ENCODE measurements at places on chromosomes 6 and 20.

- DNase-seq: no peak
Observed at GRCh38 chr20:10541668-10542411, 106.7 kb downstream of the SLX4IP start.

- peak; percentile 17 for DNase-seq
Observed at GRCh38 chr6:20877008-20877937, 343.0 kb downstream of the CDKAL1 start.

- no peak for DNase-seq
Observed at GRCh38 chr6:76707630-76708029, 635.2 kb upstream of the IMPG1 start.

DNA sequence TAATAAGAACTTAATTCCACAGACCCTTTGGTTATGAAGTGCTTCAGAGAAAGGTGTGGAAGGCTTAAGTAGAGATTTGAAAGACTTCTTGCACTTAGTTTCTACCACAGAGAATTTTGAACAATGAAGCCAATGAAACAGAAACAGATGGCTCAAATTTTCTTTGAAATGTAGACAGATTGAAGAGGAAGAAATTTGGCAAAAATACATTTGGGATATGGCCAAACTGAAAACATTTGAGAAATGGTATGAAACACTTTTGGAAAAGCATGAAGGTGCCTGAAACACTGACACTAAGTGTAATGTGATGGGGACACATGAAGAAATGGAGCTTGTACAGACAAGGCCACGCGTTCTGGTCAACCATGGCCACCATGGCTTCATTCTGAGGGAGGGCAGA, 272.4 kb upstream of the EXOC2 start:
- no peak for DNase-seq

- DNase-seq: no peak
Observed at GRCh38 chr20:2349801-2350200, 30.9 kb upstream of the TGM6 start.

Measured in stimulated activated naive B cell treated with anti-CD40 and anti-IgM and Interleukin-4, amounts not matched to agents 10 μg/mL and 1 μg/mL and 100 μg/mL, for 72 hours (primary cell).